ENCODE measurements at places on chromosomes 12 and 14. TPM values are rescaled to one million over a fixed set of nuclear protein-coding genes. Genes with fewer than 3 reads are reported as not detected.
A peak's percentile ranks its signal among the peaks of the same experiment; 100 is the strongest.

DNA sequence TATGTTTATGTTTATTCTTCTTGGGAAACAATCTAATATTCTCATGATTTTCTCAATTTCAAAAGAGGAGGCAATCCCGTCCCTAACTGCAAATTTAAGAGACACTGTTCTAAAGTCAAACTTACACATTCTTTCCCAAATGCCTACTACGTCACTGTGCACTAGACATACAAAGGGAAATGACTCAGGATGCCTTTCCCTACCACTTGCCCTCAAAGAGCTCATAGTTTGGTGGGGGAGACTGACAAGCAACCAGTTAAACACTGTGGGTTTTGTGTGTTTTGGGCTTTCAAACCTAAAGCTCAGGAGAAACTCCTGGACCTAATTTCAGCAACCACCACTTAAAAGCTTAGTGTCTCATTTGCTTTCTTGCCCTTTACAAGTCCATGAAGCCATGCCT is 58.4 kb downstream of the ATP2B1 start:
- H3K27me3 ChIP-seq = no peaks in the 10 kb centered on the region
- H3K27ac ChIP-seq = no peak overlapping the region
- no peak for DNase-seq
- H3K36me3 ChIP-seq = no peaks in the 10 kb centered on the region
- no peak overlapping the region for H3K4me3 ChIP-seq
- no peaks in the 10 kb centered on the region for H3K4me1 ChIP-seq

DNA sequence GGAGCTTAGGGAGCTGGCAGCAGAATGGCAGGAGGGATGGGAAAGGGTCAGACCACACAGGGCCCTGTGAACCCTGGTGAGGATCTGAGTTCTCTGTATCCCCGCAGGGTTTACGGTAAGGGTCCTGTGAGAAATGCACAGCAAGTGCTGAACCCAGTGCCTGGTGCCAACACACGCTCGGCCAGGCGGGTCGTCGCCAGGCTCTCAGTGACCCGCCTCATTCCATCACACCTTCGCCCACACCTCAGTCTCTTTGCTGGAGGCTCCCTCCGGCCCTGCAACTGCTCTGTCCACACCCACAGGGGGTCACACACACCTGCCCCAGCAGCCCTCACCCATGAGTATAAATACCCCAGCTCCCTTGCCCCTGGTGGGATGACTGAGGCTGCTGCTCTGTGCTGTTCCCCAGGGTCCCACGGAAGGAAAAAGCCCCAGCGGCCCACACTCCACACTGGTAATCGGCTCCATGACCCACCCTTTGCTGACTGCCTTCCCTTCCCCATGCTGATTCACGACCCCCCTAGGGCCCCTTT is 23.1 kb downstream of the CAMKK2 start:
- DNase-seq = no peak
- no peaks in the 10 kb centered on the region for H3K4me1 ChIP-seq
- H3K36me3 ChIP-seq = no peaks in the 10 kb centered on the region
- H3K4me3 ChIP-seq = no peak overlapping the region
- H3K27ac ChIP-seq = no peak overlapping the region

DNA sequence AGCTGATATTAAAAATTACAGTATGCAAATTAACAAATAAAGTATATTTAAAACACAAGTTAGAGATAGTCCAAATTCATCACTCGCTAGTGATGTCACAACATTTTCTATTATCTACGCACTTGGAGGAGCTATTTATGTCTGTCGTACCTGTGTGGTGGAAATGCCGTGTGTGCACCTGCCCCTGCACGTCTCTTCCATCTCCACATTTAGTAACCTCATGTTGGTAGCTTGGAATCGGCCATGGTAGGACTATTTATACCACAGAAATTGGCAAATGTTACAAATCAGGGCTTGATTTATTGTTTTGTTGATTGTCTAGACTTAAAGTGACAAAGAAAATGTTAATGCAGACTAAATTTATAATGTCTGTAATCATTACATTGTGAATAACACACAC is 62.6 kb upstream of the NTF3 start:
- no peak overlapping the region for H3K4me3 ChIP-seq
- no peaks in the 10 kb centered on the region for H3K4me1 ChIP-seq
- no peaks in the 10 kb centered on the region for H3K36me3 ChIP-seq
- H3K27me3 ChIP-seq = no peaks in the 10 kb centered on the region

- no peaks in the 10 kb centered on the region for H3K4me1 ChIP-seq
- H3K4me3 ChIP-seq = no peak overlapping the region
- H3K27ac ChIP-seq = no peak overlapping the region
- H3K27me3 ChIP-seq = no peaks in the 10 kb centered on the region
- no peaks in the 10 kb centered on the region for H3K36me3 ChIP-seq
Observed at GRCh38 chr12:59388694-59389093, 207.1 kb upstream of the SLC16A7 start.

- H3K4me3 ChIP-seq = peak overlapping the region; percentile 97
- no peaks in the 10 kb centered on the region for H3K36me3 ChIP-seq
- H3K27me3 ChIP-seq = no peaks in the 10 kb centered on the region
- no peaks in the 10 kb centered on the region for H3K4me1 ChIP-seq
Observed at GRCh38 chr12:8081251-8081920, 688 bp upstream of the NECAP1 start.

GRCh38 chr12:74896186-74896585 is 313.5 kb downstream of the KCNC2 start:
- DNase-seq = no peak
- H3K36me3 ChIP-seq = no peaks in the 10 kb centered on the region
- no peaks in the 10 kb centered on the region for H3K27me3 ChIP-seq
- H3K4me3 ChIP-seq = no peak overlapping the region
- no peaks in the 10 kb centered on the region for H3K4me1 ChIP-seq
- H3K27ac ChIP-seq = no peak overlapping the region

GRCh38 chr12:25959071-25959961 is 834 bp downstream of the RASSF8 start:
- no peaks in the 10 kb centered on the region for H3K27me3 ChIP-seq
- H3K4me3 ChIP-seq = peak overlapping the region; percentile 95
- peak overlapping the region; percentile 95 for H3K27ac ChIP-seq
- DNase-seq = peak; percentile 71
- H3K36me3 ChIP-seq = no peaks in the 10 kb centered on the region
- peaks cover 3% of the 10 kb centered on the region for H3K4me1 ChIP-seq

DNA sequence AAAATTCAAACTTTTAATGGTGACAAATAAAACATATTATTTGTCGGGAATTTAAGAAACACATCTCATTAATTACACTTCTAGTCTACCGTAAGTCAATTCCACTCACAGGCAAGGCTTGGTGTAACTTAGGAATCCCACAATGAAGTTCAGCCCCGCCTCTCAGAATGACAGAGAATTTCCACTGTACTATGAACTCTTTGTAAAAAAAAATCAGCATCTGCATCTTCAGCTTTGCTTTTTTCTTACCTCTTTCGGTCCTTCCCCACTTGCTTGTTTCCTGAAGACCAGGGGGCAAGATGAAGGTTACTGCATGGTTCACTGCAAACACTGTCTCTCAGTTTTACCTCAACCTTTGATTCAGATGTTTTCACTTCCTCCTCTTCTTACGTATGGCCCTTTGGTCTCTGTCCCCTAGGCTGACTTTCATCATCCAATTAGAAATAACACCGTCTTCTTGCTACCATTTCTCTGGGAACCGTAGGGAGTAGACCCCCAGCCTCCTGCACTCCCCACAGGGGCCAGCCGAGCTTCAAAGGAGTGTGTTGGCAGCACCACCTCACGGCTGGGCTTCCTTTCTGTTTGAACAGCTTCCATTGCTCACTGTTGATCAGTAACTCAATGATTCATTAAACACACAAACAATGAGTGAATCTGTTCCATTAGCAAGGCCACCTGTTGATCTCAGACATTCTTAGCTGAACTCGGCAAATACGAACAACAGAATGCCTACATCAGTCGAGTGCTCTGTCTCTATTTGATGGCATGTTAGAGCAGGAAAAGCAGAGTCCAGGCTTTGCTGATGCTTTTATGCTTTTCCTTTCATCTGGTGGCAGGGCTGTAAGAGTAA is 343.0 kb downstream of the BMP4 start:
- no peaks in the 10 kb centered on the region for H3K36me3 ChIP-seq
- no peaks in the 10 kb centered on the region for H3K27me3 ChIP-seq
- H3K27ac ChIP-seq = no peak overlapping the region
- no peaks in the 10 kb centered on the region for H3K4me1 ChIP-seq

- no peak overlapping the region for H3K4me3 ChIP-seq
- no peaks in the 10 kb centered on the region for H3K36me3 ChIP-seq
- no peak overlapping the region for H3K27ac ChIP-seq
- H3K4me1 ChIP-seq = no peaks in the 10 kb centered on the region
Observed at GRCh38 chr12:112676507-112676906, 115.0 kb upstream of the RPH3A start.

DNA sequence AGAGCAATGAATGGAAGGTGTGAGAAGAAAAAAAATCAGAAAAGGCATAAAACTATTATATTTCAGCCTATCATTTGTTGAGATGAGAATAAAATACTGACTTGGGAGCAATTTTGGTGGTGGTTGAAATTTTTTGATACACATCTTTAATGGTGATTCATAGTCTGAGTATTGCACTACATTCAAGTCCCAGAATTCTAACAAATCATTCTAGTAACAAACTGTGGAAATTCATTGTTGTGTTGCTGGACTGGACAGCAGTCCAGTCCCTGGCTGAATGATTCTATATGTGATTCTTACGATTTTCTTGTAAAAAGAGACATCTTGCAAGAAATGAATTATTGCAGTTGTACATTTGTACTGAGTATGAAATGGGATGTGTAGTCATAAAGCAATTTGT is 268.6 kb downstream of the TRHDE start:
- H3K36me3 ChIP-seq = no peaks in the 10 kb centered on the region
- no peak for DNase-seq
- no peaks in the 10 kb centered on the region for H3K4me1 ChIP-seq
- H3K27ac ChIP-seq = no peak overlapping the region

DNA sequence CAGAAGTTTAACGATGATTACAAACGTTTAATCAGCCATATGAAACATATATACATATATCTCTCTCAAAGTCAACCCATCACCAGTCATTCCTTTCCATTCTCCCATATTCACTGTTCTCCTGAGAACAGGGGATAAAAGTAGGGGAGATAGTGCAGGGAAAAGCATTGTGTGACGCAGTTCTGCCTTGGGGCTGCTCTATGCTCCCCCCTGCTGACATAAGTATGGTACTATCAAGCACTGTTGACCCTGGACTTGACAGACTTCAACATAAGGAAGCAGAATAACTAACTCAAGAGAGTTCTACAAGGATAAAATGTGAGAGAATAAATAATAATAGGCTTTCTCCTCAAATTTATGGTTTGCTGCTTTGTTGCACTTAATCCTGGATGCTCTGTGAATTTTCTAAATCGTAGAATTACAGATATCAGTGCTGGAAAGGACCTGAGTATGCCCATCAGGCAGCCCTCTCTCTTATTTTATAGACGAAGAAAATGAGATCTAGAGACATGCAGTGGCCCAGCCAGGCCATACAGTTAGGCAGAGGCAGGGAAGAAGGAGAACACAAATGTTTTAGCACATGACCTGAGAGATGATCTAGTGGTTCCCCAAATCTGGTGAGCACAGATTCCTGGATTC is 87.2 kb downstream of the SCN8A start:
- no peaks in the 10 kb centered on the region for H3K4me1 ChIP-seq
- H3K27ac ChIP-seq = no peak overlapping the region
- no peaks in the 10 kb centered on the region for H3K27me3 ChIP-seq
- no peaks in the 10 kb centered on the region for H3K36me3 ChIP-seq

DNA sequence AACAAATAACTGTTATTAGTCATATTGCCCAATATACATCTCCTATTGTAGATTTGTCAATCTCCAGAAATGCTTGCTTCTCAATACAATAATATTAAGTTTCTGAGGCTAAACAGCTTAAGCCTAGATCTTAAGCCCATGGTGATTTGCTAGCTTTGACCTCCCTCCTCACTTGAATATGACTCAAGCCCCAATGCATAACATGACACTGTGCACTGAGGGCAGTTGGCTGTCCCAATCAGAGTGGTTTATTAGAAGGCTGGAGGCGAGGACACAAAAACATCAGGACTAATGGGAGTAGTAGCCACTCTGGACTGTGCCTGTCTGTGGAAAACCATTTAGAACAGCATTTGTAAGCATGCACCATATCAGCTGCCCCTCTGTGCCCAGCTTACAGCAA is 81.1 kb upstream of the GTF2A1 start:
- H3K4me3 ChIP-seq = no peak overlapping the region
- no peaks in the 10 kb centered on the region for H3K27me3 ChIP-seq
- DNase-seq = no peak
- no peaks in the 10 kb centered on the region for H3K36me3 ChIP-seq
- no peak overlapping the region for H3K27ac ChIP-seq

- no peaks in the 10 kb centered on the region for H3K36me3 ChIP-seq
- no peaks in the 10 kb centered on the region for H3K4me1 ChIP-seq
- H3K27me3 ChIP-seq = no peaks in the 10 kb centered on the region
Observed at GRCh38 chr12:88092771-88093170, 49.1 kb downstream of the CEP290 start.

- DNase-seq = no peak
- H3K27ac ChIP-seq = no peak overlapping the region
- H3K36me3 ChIP-seq = no peaks in the 10 kb centered on the region
- H3K4me1 ChIP-seq = no peaks in the 10 kb centered on the region
- no peak overlapping the region for H3K4me3 ChIP-seq
Observed at GRCh38 chr14:84252706-84253105, 1277.2 kb upstream of the FLRT2 start.

DNA sequence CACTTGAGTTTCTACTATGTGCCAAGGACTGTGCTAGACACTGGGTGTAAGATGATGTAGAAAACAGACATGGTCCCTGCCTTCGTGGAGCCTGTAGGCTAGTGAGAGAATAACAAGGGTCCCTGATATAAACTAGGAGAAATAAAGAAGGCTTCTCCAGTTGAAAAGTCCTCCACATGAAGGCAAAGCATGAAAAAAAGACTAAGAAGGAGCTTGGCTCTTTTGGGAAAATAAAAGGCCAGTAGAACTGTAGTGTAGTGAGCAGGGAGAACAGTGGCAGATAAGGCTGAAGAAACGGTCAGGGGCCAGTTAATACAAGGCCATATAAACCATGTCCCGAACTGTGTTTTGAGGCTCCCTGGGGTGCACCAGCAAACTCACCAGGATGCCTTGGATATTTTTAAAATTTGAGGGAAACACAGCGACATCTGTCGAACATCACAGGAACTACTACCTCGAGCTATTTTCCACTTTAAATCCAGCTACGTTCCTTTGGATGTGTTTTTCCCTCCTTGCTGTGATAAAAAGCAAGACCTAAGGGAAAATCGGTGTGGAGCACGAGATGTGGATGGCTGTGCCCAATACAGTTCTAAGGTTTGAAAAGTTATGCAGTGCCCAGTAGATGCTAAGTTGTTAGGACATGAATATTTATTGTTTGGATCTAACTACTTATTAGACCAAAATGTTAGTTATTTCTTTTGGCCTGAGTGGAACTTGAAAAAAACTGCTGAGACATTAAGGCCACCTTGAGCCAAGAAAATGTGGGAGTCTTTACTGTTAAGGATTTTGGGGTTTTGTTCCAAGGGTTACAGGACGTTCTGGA is 8.5 kb upstream of the CFL2 start:
- H3K4me1 ChIP-seq = no peaks in the 10 kb centered on the region
- no peak overlapping the region for H3K4me3 ChIP-seq
- peak; percentile 59 for DNase-seq

Gene DNAAF2
- 11.5 TPM for total RNA-seq

Gene ACVRL1
- 107 TPM for total RNA-seq

Gene DEGS2
- total RNA-seq = 0.88 TPM

Gene CDKN3
- 1.3 TPM for total RNA-seq

Gene MYG1
- 37.4 TPM for total RNA-seq

Gene LTBP2
- total RNA-seq = 42.8 TPM

Gene SLC17A8
- not detected for total RNA-seq

Gene TRHDE
- total RNA-seq = 20.3 TPM

Gene SPIC
- not detected for total RNA-seq

Gene KLRC2
- total RNA-seq = not detected

Gene MYH6
- not detected for total RNA-seq

Gene CAPZA3
- 0.35 TPM for total RNA-seq
